ENCODE measurements at places on chromosomes 2 and 18.

DNA sequence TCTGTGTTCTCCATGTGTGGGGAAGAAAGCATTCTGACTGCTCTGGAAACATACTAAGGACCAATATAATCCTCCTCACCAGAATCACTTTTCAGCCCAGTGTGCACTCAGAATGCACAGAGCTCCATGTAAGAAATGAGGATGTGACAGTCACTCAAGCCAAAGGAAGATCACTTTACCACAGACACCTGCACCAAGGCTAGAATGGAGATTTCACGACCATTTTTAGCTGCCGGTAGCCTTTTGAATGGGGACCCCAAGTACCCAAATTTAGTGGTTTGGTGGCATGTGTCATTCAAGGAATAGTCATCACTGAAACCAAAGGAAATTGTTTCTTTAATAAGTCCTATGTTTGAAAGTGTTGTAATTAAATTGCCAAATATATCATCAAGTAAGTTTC is 613.2 kb upstream of the ACVR2A start:
- no peak for DNase-seq

DNA sequence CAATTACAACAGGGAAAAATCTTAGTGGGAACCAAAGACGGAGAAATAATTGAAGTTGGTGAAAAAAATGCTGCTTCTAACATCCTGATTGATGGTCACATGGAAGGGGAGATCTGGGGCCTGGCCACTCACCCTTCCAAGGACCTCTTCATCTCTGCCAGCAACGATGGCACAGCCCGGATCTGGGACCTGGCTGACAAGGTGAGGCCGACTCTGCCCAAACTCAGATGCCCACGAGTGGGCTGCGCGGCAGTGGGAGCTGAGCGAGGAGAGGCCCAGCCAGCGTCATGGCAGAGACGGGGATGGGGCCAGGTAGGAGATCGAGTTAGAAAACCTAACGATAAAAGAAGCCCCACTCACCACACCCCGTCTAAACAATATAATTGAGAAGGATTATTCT is 87.7 kb downstream of the RTN4 start:
- no peak for DNase-seq

- no peak for DNase-seq
Observed at GRCh38 chr2:150171065-150171548, 316.4 kb downstream of the RND3 start.

DNA sequence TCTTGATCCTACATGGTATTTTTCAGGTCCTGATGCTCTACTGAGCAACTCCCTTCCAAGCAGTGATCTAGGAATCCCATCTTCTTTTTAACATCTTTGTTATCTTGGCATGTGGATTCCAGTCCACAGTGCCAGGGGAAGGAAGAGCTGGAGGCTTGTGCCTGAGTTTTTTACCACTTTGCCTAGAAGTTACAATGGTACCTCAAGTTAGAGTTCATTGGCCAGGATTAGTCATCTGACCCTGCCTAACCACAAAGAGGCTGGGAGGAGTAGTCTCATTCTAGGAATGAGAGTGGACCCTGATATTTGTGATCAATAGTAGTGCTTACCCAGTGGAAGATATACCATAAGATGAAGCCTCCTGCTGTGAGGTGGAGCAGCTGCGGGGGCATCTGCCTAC is 109.3 kb downstream of the ADCYAP1 start:
- no peak for DNase-seq

- DNase-seq: no peak
Observed at GRCh38 chr2:27587025-27587424, 4.2 kb downstream of the ZNF512 start.

GRCh38 chr2:15631883-15632282 is 40.2 kb downstream of the DDX1 start:
- DNase-seq: no peak

Measured in activated T-helper 1 cell treated with Interleukin-2 at 50 U/mL for 16 hours (primary cell).